Activated naive CD8-positive, alpha-beta T cell treated with anti-CD3 and anti-CD28 coated beads, Interleukin-2, amount 10 ng/mL, durations not matched to agents 7 days and 5 days (primary cell): ENCODE measurements at places on chromosomes 1 and 21. TPM values are rescaled to one million over a fixed set of nuclear protein-coding genes. Genes with fewer than 3 reads are reported as not detected.

DCST1 gene
- not detected for total RNA-seq

NCAM2 gene
- not detected for total RNA-seq

PHLDA3 gene
- 13.2 TPM for total RNA-seq

OPTC gene
- total RNA-seq, result not detected

KCND3 gene
- not detected for total RNA-seq

- no peak for DNase-seq
Observed at GRCh38 chr1:113734357-113735055, 24.8 kb downstream of the PHTF1 start.

- no peak for DNase-seq
Observed at GRCh38 chr1:210786546-210786945, 347.4 kb downstream of the KCNH1 start.

DNA sequence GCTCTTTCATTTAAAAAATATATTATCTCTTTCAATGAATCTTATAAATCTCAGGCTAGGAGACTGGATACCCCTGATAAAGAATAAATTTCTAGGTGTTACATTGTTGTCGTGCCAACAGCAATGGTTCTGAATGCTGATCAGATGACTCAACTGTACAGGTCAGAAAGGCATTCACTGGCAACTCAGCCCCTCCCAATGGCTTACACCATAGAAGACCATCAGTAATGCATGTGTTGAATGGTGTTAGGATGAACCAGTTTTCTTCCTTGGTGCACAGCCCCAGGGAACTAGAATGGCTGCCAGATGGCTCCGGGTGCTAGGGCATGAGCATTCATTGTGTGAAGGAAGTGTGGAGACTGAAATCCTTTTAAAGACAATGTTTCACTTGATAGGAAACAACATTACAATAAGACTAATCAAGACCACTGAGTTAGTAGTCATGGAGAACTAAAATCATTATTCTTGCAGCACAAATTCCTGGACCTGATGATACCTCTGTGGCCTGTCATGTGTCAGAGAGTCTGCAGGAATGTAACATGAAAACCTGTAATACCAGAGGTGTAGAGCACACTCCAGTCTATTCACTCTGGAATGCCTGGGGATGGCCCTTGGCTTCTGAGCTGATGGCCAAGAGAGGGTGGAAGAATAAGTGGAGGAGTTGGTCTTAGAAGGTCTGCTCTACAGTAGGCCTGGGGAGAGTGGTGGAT is 187.7 kb upstream of the LMO4 start:
- no peak for DNase-seq

GRCh38 chr1:100146958-100147357 is 14.0 kb downstream of the TRMT13 start:
- no peak for DNase-seq

DNA sequence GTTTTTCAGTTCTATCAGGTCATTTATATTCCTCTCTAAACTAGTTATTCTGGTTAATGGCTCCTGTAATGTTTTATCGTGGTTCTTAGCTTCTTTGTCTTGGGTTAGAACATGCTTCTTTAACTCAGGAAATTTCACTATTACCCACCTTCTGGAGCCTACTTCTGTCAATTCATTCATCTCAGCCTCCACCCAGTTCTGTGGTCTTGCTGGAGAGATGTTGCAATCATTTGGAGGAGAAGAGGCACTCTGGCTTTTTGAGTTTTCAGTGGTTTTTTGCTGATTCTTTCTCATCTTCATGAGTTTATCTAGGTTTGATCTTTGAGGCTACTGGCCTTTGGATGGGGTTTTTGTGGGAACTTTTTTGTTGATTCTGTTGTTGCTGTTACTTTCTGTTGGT is 213.0 kb downstream of the BRINP2 start:
- DNase-seq, result no peak

- no peak for DNase-seq
Observed at GRCh38 chr21:45865106-45865835, 116.3 kb upstream of the COL6A1 start.

DNA sequence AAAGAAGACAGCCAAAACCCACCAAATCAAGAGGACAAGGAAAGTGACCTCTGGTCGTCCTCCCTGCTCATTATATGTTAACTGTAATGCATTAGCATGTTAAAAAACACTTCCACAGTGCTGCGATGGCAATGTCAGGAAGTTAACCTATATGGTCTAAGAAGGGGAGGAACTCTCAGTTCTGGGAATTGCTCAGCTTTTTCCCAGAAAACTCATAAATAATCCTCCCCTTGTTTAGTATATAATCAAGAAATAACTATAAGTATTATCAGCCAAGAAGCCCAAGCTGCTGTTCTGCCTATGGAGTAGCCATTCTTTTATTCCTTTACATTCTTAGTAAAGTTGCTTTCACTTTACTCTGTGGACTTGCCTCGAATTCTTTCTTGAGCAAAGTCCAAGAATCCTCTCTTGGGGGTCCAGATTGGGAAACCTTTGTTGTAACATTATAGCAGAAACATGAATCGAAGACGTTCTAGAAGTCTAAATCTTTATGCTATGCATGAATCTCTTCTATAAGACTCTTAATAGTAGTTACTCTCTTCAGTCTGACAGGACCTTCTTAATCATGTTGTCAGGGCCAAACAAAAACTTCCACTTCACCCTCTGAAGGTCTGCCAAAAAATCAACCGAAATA is 110.0 kb upstream of the VANGL1 start:
- no peak for DNase-seq

GRCh38 chr1:174116042-174116441 is 43.3 kb upstream of the RABGAP1L start:
- no peak for DNase-seq

DNA sequence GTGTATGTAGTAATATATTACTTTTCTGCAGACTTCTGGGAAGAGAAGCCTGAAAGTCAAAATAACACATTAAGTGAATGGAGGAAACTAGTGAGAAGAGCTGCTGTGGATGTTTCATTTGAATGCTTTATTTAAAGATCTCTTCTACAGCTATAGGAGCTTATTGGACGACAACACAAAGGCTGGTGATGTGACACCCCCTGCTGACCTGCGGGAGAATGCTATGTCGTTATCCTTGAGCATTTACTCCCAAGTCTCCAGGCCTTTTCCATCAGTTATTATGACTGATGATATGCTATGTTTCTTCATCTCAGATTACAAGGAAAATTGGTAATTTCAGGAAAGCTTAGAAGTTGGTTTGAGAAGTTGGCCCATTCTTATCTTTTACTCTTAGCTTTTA is 22.3 kb upstream of the PLA2G4A start:
- DNase-seq, result no peak

- no peak for DNase-seq
Observed at GRCh38 chr1:87278825-87279535, 49.7 kb upstream of the LMO4 start.

DNA sequence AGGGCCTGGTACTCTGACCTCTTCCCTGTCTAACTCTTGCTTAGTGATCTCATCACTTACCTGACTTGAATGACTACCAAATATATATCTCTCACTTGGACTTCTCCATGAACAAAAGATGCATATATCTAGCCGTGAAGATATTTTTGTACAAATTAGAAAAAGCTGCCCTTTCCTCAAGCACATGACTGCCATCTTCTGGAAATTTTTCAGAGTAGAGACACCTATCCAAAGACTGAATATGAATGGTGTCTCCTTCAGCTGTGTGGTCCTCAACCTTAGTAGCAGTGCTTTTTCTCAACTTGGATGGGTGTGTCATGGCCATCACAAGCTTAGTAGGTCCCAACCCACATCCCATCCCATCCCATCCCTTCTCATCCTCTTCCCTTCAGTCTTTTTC is 142.3 kb downstream of the DNM3 start:
- DNase-seq, result no peak
